ENCODE measurements at places on chromosomes 6 and 20. TPM values are rescaled to one million over a fixed set of nuclear protein-coding genes. Genes with fewer than 3 reads are reported as not detected.

GRCh38 chr6:104887350-104887749, 27.6 kb upstream of the HACE1 start:
- peak; percentile 58 for DNase-seq

DNA sequence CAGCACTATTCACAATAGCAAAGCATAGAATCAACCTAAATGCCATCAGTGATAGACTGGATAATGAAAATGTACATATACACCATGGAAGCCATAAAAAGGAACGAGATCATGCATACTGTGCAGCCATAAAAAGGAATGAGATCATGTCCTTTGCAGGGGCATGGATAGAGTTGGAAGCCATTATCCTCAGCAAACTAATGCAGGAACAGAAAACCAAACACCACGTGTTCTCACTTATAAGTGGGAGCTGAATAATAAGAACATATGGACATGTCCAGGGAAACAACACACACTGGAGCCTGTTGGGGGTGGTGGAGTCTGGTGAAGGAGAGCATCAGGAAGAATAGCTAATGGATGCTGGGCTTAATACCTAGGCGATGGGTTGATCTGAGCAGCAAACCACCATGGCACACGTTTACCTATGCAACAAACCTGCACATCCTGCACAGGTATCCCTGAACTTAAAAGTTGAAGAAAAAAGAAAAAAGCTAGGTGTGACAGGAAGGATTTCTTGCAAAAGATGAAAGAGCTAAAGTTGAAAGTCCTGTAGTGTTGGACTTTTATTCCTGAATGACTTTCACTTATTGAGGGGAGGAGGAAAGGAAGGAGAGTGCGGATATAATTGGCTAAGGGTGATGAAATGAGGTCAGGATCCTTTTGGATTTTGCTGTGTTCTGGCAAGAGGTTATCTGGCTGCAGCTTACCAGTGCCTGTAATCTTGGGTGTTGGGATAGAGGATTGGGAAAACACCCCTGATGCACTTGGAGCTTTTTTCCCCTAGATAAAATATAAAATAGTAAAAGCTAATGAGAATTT, 8.5 kb downstream of the TRMT11 start:
- DNase-seq: no peak

GRCh38 chr20:32517518-32517873, 67.6 kb downstream of the NOL4L start:
- no peak for DNase-seq

- DNase-seq: peak; percentile 80
These were observed 1.0 kb downstream of the NAPB start for GRCh38 chr20:23419995-23420901.

DNA sequence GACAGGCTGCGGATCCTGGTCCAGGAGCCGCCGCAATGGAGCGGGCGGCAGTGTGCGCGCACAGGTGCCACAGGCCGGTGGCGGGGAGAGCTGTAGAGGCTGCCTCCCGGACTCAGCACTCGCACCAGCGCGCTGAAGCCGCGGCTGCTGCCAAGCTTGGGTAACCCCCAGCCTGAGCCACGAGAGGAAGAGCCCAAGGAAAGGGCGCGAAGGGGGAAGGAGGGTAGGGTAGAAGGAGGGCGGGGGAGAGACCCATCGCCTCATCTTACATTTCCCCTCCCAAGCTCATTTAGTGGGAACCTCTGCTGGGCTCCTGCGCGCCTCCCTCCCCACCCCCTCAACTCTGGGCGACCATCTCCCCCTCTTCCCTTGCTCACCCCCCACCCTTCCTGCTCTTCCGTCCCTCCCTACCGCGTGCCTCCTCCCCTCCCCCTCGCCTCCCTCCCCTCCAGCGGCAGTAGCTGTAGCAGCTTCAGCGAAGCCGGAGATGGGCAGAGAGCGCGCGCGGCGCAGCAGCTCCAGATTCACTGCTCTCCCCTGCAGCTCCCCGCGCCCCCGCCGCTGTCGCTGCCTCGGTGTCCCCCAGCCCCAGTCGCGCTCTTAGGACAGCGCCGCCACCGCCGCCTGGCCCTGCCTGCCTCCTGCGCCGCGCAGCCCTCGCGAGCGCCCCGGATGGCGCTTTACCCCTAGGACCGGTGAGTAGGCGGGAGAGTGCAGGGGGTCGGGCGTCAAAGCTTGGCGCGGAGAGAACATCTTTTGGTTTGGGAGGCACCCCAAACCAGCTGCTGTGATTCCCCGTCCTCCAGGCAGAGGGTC, at the start of gene FUT9:
Gene FUT9, plus strand, starts transcription at position 457 of the 816 bp plus-strand sequence. CDS start 187,182 bp downstream, outside the sequence.
- no peak for DNase-seq

DNA sequence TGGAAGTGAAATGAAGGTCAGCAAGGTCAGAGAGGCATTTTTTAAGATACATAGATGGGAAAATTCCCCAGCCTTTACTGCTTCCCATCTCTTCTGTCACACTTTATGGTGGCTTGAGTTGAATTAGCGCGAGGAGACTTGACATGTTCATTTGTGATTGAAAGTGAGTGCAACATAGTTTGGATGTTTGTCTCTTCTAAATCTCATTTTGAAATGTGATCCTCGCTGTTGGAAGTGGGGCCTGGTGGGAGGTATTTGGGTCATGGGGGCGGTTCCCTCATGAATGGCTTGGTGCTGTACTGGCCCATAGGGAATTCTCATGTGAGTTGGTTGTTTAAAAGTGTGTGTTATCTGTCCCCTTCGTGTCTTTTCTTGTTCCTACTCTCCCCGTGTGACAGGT, 237.2 kb downstream of the CDKAL1 start:
- no peak for DNase-seq

GRCh38 chr6:87808005-87808757, 106.1 kb upstream of the AKIRIN2 start:
- peak; percentile 85 for DNase-seq

Gene C4A
- total RNA-seq: 5.6 TPM
